ENCODE measurements at places on chromosomes 2 and 18. TPM values are rescaled to one million over a fixed set of nuclear protein-coding genes. Genes with fewer than 3 reads are reported as not detected.

KCNF1 gene
- polyA plus RNA-seq, result 0.92 TPM

DNA sequence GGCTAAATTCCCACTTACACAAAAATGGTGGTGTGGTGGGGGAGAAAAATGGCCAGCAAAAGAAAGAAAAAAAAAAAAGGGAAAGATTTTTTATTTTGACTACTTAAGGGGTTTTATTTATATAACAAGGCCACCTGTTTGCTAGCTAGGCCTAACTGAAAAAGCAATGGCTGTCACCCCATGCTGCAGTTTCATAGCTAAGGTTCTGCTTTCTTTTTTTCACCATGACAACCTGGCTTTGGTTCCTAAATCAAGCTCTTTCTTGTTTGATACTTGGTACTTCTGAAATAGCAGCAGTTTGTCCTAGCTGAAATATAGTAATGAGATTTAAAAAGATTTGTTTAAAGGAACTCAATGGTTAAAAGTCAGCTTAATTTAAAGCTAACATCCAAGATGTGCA lies 433.2 kb upstream of the MEX3C start:
- no peaks in the 10 kb centered on the region for H3K36me3 ChIP-seq
- no peak overlapping the region for H3K4me3 ChIP-seq
- no peaks in the 10 kb centered on the region for H3K4me1 ChIP-seq
- H3K27me3 ChIP-seq, result no peaks in the 10 kb centered on the region
- no peak for DNase-seq
- no peak overlapping the region for H3K27ac ChIP-seq

DNA sequence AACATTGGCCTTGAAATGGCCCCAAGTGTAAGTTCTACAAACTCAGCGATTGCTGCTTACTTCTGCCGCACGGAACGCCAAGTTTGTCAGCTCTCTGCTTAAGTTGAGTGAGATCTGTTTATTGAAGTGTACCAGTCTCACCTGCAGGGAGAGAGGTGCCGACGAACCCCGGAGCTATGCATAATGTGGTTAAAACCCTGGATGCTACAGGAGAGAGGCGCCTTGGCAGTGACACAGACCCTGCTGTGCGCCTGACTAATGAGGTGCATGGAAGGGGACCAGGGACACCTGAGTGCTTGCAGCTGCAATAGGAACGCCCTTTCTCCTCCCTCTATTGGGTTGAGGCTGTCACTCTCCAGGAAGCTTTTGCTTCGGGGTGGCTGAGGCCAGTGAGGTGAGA lies 979 bp downstream of the SLC9A2 start:
- H3K27ac ChIP-seq, result peak overlapping the region; percentile 84
- H3K27me3 ChIP-seq, result peaks cover 16% of the 10 kb centered on the region
- H3K36me3 ChIP-seq, result no peaks in the 10 kb centered on the region
- DNase-seq, result peak; percentile 68
- H3K4me3 ChIP-seq, result peak overlapping the region; percentile 75

DNA sequence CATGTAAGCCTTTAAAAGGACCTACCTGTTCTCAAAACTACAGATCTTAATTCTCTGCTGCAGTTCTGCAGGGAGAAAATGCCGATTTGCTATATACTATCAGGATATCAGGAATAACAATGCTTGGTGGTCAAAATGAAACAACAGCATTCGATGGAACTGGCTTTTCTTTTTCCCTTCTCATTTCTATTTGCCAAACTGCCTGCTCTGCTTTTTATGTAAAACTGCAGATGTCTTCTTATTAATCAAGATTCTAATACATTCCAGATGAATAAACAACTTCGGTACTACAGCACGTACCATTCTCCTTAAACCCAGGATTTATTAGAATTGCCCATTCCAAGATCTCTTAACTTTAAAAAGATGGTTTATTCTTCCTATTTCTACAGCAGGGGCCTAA lies 100.9 kb downstream of the ZNF521 start:
- peaks cover 16% of the 10 kb centered on the region for H3K4me1 ChIP-seq
- H3K27ac ChIP-seq, result no peak overlapping the region
- no peaks in the 10 kb centered on the region for H3K27me3 ChIP-seq
- no peaks in the 10 kb centered on the region for H3K36me3 ChIP-seq
- no peak for DNase-seq

CSRNP3 gene
- polyA plus RNA-seq, result 1.4 TPM

DNA sequence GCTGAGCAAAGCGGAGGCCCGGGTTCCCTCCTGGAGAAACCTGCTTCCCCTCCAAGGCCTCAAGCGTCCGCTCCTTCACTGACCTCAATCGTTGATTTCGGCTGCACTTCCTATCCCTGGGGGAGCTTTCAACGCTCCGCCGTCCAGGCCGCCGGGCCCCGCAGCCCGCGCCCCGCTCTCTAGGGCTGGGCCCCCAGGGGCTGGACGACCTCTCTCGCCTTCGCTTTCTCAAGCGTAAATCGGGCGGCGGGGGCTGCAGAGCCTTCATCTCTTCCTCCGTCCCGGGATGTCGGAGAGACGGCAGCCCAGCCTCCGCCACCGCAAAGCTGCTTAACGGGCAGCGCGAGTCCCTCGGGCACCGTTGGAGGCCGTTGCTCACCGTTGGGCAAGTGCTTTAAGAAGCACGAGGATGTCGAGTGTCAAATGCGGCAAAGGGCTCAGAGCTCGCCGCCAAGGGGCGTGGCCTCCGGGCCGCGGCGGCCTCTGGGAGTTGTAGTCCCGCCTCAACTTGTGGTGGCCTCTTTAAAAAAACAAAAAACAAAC lies 8.5 kb downstream of the HES6 start:
- H3K4me3 ChIP-seq, result peak overlapping the region; percentile 59
- H3K4me1 ChIP-seq, result no peaks in the 10 kb centered on the region
- no peaks in the 10 kb centered on the region for H3K27me3 ChIP-seq
- H3K36me3 ChIP-seq, result no peaks in the 10 kb centered on the region

DNA sequence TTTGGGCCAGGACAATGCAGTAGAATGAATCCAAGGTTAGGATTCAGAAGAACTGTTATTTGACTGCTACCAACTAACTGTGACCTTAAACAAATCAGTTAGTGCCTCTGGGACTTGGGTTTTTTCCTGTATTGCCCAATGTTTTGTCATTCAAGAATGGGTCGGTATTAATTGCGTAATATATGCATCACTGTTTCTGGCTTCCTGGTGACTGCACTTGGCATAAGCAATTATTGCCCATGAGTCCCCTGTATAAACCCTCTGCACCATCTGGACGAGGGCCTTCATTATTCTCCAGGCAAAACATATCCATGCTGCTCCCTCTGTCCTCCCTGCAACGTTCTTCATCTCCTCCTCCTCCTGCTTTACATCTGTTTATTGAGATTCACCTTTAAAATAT lies 255.8 kb upstream of the LRRTM1 start:
- no peaks in the 10 kb centered on the region for H3K27me3 ChIP-seq
- H3K27ac ChIP-seq, result no peak overlapping the region
- no peak for DNase-seq
- H3K4me1 ChIP-seq, result no peaks in the 10 kb centered on the region
- no peaks in the 10 kb centered on the region for H3K36me3 ChIP-seq

- no peak overlapping the region for H3K4me3 ChIP-seq
- peak overlapping the region; percentile 20 for H3K27ac ChIP-seq
- no peak for DNase-seq
- peaks cover 42% of the 10 kb centered on the region for H3K4me1 ChIP-seq
- H3K36me3 ChIP-seq, result peaks cover 64% of the 10 kb centered on the region
- no peaks in the 10 kb centered on the region for H3K27me3 ChIP-seq
These were observed 5.7 kb downstream of the MCFD2 start for GRCh38 chr2:46909771-46910419.

Measured in stomach (tissue), 19 donors.